ENCODE measurements at places on chromosomes 2 and 18. TPM values are rescaled to one million over a fixed set of nuclear protein-coding genes. Genes with fewer than 3 reads are reported as not detected.
A peak's percentile ranks its signal among the peaks of the same experiment; 100 is the strongest.

DNA sequence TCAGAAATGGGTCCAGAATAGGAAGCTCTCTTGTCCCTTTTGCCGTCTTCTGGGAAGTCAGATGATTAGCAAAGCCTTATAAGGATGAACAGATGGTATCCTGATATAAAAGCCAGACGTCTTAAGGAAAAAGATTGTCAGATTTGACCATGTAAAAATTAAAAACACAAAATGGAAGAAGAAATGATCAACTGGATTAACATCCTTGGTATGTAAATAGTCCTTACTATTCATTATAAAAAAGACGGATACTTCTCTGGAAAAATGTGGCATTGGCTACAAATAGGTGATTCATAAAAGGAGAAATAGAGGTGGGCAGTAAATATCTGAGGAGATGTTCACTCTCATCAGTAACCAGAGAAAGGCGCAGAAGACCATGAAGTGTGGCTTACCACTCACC is 33.7 kb upstream of the SCLY start:
- no peak for DNase-seq

Gene BMP10
- total RNA-seq, result not detected

Gene TRIP12
- 258 TPM for total RNA-seq

Gene AMER3
- not detected for total RNA-seq

DNA sequence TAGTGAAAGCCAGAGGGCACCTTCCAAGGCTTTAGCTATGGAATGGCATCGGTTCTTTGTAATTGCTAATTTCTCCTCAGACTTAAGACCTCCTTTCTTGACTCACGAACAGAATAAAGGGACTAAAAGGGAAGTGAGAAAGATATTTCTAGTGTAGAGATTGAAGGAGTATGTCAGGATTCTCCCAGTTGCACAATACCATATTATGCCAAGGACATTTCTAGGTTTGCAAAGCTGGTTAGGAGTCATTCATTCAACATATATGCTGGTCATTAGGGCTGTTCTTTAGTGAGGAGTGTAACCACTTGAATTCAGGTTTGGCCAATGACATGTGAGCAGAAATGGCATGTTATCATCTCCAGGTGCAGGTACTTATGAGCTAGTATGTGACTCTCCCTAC is 7.4 kb downstream of the REEP1 start:
- no peak for DNase-seq

DNA sequence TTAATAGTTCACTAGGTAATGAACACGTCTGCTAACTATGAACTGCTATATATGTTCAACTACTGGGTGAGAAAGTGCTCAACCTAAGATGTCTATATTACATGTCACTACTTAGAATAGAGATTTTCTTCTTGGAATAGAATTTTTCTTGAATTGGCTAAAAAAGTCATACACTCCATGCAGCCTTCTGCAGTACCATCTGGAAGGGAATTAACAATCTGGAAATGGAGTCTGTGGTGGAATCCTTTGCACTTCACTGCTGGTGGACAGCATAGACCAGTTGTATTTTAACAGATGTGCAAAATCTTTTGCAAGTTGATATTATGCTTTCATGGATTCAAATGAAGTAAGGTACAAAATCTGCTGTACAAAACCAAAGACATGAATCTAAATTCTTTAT is 799.6 kb downstream of the KCNJ3 start:
- no peak for DNase-seq

DNA sequence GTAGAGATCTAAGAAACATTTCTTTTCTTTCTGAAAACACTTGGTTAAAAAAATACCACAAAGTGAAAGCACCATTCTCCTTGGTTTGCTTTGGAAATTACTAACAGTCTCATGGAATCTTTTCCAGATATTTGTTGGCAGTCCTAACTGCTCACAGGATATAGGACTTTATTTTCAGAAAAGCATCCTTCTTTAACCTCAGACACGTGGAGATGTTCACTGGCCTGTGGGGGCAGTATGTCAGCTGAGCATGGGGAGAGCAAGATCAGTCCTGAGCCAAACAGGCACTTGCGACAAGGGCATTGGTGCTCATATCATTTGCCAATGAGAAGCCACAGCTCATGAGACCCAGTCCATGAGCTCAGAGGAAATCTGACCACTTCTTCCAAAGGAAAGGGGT is 371.9 kb downstream of the NBAS start:
- DNase-seq, result no peak

DNA sequence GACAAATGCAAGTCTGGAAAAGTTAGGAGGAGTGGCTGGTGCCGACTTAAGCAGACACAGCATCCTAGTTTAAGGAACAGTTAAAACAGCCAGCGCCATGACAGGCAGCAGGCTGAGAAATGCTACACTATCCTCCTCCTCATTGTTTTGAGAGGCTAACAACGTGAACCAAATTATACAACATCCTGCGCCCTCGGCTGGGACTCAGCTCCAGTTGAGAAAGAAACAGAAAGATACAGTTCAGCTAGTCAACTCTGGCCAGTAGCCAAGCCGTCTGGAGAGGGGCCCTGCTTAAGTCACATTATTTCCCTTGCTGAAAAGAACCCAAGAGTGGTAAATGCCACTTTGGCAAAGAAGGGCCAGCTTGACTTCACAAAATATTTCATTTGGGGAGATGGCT is 90.2 kb downstream of the BCL11A start:
- DNase-seq, result no peak

- no peak for DNase-seq
Measured at GRCh38 chr18:31512203-31512764, 14.3 kb downstream of the DSG2 start.

GRCh38 chr2:128531856-128532255 is 213.2 kb upstream of the HS6ST1 start:
- DNase-seq, result no peak

DNA sequence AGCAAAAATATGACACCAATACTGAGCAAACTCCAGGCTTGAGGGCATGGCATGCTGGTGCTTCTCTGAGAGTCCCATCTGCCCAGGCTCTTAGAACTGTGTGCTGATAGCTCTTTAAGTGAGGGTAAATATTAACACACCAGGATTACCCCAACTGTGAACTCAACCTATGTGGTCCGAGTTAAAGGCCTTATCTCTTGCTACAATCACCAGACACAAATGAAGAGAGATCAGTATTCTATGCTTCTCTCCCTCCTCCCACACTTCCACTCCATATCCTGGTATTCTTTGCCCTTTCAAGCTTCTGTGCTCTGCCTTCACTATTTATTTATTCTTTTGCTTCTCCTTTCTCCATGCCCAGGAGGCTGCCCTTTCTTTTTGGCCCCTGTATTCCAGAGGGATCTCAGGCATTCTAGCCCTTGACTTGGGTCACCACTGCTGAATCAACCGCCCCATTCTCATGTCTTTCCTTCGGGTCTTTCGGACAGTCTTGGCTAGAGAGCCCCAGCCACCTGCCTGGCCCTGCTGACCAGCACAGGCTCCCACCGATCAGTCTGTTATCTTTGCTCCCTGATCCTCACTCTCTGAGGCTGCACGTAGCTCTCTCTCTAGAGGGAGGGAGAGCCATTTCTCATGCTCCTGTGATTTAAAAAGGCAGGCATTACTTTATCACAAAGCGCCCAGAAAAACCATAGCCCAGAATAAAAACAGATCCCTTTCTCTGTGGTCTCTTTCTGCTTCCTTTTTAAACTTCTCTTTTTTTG is 17.2 kb upstream of the HK2 start:
- DNase-seq, result no peak

Gene TUBB8B
- not detected for total RNA-seq

GRCh38 chr2:23550553-23550952 is 165.6 kb downstream of the KLHL29 start:
- DNase-seq, result no peak

- no peak for DNase-seq
Measured at GRCh38 chr18:12318334-12318697, 10.3 kb downstream of the TUBB6 start.

- peak; percentile 91 for DNase-seq
Measured at GRCh38 chr2:209368914-209369313, 54.9 kb upstream of the MAP2 start.

GRCh38 chr18:47870605-47871004 is 59.9 kb downstream of the SMAD2 start:
- no peak for DNase-seq

Gene KYNU
- 0.07 TPM for total RNA-seq

DNA sequence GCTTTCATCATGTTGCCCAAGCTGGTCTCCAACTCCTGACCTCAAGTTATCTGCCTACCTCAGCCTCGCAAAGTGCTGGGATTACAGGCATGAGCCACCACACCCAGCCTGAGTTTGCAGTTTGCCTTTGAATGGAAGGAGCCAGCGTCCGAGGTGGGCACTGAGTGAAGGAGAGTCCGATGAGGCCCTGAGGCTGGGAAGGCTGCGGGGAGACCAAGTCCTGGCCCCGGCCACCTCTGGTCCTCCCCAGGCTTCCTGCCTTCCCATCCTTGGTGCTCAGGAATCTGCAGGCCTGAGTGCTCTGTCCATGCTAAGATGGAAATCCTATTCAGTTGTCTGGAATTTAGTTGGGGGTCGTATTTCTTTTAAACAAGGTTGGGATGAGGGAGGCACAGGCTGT is 82.9 kb downstream of the SMIM21 start:
- DNase-seq, result no peak

- no peak for DNase-seq
Measured at GRCh38 chr2:223075301-223076270, 23.6 kb downstream of the KCNE4 start.

- DNase-seq, result no peak
Measured at GRCh38 chr2:19648583-19648982, 253.2 kb downstream of the TTC32 start.

Gene LIPG
- 57.5 TPM for total RNA-seq

Gene HIBCH
- 14.6 TPM for total RNA-seq

Measured in pulmonary artery endothelial cell (primary cell).